Stimulated activated CD4-positive, alpha-beta T cell treated with anti-CD3 and anti-CD28 coated beads, Interleukin-15, amount 100 ng/mL, for 1 hour (primary cell): ENCODE measurements at places on chromosomes 3 and 15.

DNA sequence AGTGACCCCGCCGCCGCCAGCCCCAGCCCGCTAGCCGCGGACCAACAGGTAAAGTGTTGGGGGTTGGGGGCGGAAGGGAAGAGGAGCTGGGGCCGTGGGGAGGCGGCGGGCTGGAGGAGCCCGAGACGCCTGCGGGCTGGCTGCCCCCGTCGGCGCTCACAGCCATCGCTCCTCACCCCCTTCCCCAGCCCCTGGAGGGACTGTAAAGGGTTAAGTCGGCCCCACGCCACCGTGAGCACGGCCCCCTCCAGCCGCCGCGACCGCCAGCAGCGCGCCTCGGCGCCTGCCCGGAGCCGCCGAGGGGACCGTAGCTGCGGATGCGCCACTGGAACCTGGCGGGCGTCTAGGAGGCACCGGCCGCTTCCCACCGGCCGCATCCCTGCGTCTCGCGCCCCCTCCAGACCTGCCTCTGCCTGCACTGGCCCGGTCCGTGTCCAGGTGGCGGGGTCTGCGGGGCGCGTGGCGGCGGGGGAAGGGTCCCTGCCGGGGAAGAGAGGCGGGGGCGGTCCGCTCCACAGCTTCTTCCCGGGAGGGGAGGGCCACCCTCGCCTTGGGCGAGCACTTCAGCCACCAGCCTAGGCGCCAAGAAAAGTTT lies 522 bp downstream of the MED12L start:
- no peak for DNase-seq

- DNase-seq = no peak
These were observed 27.8 kb downstream of the ALPK3 start for GRCh38 chr15:84844964-84845363.

GRCh38 chr15:90020021-90020735 lies 19.1 kb downstream of the ZNF710 start:
- DNase-seq = no peak

- DNase-seq = no peak
These were observed 29.5 kb downstream of the RTP3 start for GRCh38 chr3:46527239-46527638.

DNA sequence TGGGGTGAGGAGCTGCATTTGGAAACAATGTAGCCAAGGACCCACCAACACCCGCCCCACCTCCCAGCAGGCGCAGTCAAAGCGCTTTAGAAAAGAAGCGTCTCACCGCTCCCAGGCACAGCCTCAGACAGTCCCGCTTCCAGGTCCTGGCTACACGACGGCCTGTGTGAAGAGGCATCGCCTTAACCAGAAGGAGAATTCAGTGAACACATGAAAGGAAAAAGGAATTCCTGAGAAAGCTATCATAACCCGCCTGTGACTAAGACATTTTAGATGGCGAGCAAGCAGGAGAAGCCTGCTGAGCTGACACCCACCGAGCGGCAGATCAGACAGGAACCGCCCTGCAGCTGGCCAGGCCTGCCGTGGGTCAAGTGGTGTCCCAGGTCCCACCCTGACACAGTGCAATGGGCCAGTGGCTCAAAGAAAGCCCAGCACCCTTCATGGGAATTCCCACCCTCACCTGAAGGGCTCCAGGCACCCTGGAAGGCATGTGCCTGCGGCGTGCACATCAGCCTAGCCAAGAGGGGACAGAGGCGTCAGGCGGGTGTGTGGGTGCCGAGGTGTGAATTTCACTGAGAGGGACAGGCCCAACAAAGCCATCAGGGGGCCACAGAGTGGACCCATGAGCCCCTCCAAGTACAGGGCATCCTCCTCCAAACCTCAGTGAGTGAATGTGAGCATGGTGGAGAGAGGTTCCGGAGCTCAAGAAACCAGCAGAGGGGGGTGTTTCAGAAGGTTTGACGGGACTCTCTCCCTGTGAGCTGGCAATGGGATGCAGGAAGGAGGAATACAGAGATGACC lies 144.8 kb downstream of the NSMCE3 start:
- DNase-seq = no peak

GRCh38 chr3:134685929-134686802 lies 35.3 kb upstream of the KY start:
- no peak for DNase-seq

DNA sequence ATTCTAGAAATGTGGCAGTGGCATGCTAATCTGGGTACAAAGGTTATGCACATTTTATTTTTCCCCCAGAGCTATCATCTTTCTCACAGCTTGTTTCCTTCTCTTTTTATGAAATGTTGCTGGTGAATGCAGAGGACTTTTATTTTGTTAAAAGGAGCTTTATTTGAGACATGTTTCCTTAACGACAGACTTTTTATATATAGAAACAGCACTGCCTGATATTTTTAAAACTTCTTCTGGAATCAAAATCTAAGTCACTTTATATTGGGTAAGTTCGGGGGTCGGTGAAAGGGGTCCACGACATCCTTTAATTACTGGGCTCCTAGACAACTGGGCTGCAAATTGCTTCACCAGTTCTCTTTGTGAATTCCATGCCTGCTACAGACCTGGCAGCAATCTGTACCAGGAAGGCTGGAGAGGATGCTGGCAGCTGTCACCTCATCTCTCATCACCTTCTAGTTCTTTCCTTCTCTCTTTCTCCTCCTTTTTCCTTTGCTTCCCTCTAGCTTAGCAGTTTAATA lies 464.7 kb downstream of the PDCD6IP start:
- DNase-seq = no peak

- no peak for DNase-seq
These were observed 51.9 kb downstream of the RASA2 start for GRCh38 chr3:141538568-141539240.

DNA sequence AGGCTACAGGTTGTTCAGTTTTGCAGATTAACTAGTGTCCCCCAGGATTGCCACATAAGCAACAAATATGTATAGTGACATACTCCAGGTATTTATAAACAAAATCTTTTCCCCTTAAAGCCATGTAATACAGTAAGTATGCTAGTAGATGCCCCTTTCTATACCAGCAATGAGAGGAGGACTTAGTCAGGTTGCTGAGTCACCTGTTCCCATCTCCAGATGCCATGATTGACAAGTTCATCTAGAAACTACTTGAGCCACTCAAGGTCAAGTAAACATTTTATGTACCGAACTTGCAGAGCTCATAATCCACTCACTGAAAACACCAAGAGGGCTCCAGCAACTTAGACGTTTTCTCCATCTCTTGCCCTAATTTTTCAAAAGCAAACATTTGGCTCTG lies 18.2 kb downstream of the SLC9A9 start:
- no peak for DNase-seq

DNA sequence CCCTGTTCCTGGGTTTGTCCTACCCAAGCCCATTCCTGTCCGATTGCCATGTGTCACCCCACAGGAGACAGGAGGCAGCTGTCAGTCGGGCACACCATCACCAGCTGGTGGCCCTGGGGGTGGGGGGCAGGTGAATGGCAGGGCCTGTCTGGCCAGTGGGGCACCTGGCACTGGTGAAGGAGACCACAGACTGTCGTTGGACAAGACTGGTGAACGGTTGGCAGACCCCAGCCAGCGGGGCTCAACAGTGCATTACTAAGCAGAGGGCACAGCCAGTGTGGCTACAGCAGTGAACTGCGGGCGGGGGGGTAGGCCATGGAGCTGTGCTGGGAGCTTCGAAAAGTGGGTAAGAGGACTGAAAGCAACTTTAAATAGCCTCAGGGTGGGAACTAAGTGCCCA lies 2.1 kb downstream of the SEMA7A start:
- no peak for DNase-seq

DNA sequence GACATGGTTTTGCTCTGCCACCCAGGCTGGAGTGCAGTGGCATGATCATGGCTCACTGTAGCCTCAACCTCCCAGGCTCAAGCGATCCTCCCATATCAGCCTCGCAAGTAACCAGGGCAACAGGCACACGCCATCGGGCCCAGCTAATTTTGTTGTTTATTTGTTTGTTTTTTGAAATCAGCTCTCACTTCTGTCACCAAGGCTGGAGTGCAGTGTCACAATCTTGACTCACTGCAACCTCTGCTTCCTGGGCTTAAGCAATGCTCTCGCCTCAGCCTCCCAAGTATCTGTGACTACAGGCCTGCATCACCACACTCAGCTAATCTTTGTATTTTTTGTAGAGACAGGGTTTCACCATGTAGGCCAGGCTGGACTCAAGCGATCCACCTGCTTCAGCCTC lies 26.3 kb upstream of the PLCH1 start:
- DNase-seq = no peak

- no peak for DNase-seq
These were observed 456.3 kb downstream of the FOXP1 start for GRCh38 chr3:71127052-71127831.

GRCh38 chr15:91049378-91050127 lies 27.2 kb upstream of the VPS33B start:
- no peak for DNase-seq

DNA sequence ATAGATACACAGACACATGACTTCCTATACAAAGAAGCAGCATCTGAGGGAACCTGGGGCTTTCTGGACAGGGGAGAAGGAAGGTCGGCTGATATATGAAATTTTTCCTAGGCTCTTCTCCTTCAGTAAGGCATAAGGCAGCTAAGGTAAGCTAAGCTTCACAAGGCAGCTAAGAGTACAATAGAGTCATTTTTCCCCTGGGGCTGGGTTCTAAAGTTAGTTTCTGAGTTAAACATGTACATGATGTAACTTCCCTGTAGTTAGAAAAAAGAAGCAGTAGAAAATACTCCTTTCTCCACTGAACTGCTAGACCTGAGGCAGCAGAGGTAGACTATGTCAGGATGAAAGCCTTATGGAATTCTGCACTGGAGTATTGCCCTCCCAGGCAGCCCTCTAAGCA lies 109.6 kb downstream of the PLD1 start:
- no peak for DNase-seq

DNA sequence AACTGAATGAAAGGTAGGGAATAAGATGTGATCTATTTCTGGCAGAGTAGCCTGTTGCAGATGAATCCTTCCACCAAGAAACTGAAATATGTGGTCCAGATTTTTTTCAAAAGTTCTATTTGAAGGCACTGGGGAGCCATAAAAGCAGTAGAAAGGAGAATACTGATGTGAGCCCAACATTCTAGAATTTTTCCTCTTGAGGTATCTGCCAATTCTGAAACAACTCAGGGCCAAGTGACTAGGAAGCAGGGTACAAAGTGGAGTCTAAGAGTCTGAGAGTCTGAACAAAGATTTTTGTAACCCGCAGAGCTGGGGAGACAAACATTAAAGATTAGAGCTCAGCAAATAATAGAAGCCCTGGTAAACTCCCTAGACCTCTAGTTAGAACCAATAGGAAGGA lies 58.3 kb upstream of the SLCO3A1 start:
- DNase-seq = no peak

DNA sequence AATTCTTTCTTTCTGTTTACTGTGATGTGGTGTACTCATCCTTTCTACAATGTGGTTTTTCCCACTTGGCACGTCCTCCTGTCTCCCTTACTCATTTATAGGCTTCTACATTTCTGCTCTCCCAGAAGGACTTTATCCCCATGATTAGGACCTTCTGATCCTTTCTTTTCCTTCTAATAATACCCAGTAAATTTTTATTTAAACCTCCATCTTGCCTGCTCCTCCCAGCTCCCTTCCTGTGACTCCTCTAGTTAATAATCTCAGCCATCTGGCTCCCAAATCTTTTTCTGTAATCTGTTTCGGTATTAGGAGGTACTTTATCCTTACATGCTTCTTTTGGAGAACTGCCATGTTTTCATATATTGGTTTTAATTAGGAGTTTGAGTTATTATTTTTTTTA lies 11.2 kb upstream of the P2RY1 start:
- no peak for DNase-seq

DNA sequence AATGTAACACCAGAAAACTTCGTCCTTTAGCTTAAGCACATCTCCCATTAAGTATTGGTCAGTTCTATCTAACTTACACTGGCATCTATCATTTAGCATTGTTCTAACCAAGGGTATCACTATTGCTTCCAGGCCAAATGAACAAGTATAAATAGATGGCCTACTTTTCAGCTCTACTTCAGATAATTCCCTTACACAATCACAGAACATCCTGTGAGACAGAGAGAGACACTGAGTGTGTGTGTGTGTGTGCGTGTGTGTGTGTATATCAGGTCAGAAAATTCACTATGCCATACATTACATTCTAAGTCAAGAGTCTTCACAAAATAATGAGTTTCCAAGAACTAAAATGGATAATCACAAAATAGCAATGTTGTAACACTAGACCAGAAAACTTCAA lies 39.1 kb downstream of the SCAPER start:
- DNase-seq = no peak

DNA sequence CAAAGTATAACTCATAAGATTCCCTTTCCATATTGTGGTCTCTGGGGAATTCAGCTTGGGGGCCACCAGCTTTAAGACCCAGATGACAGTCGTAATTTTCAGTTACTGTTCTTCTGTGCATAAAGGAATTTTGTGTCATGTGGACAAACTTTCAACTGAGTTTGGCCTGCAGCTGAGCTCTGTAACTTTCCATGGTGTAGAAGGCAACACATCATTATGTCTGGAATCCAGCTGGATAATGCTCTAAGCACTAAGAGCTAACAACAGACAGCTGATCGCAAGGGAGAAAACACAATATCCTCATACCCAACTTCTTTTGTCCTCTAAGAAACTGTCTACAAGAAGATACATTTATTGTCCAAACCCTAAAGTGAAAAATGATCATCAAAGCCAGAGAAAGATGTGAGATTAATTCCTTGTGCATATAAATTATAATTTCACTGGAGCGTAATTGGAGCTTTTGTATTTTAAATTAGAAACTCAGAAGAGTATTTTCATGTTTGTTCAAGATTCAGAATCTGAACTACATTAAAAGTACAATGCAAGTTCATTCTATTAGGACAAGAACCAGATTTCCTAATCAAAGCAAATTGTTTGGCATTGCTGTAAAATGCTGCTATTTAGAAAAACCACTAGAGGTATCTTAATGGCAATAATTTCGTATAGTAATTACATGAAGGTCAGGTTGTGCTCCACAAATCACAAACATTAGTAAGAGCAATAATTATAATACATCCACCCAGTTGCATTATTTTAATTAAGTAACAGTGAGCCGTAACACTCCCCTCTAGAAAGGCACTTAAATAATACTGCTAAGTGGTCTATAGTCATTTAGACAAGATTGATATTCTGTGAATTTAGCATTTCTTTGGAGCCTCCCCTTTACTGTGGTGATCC lies 218.8 kb downstream of the ATP8B4 start:
- DNase-seq = no peak

- DNase-seq = no peak
These were observed at the start of gene SLC6A11 for GRCh38 chr3:10816019-10816862. SLC6A11 (plus strand) TSS chr3:10816228; CDS start chr3:10816266, 38 bp downstream.

- DNase-seq = no peak
These were observed 34.9 kb downstream of the PRKCI start for GRCh38 chr3:170257145-170257544.
